ENCODE measurements at places on chromosomes 16 and 17.

GRCh38 chr16:138049-138417 lies 440 bp downstream of the NPRL3 start:
- peak; percentile 16 for DNase-seq

- no peak for DNase-seq
Measured at GRCh38 chr17:42781639-42782165, 1.3 kb downstream of the WNK4 start.

DNA sequence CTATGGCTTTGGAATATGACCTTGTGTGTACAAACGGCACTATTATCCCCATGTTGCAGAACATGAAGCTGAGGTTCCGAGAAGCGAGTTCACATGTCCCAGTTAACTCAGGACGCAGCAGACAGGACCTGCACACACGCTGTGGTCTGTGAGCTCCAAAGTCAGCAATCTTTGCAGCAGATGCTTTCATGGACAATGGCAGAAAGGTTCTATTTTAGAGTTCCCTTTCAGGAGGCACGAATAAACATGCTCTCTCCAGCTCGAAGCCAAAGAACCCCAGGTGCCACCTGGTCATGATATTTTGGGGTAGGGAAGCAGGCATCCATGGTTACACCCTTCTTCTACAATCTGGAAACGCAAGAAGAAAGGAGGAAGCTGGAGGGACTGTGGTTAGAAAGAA lies 412.0 kb downstream of the TMEM114 start:
- no peak for DNase-seq

DNA sequence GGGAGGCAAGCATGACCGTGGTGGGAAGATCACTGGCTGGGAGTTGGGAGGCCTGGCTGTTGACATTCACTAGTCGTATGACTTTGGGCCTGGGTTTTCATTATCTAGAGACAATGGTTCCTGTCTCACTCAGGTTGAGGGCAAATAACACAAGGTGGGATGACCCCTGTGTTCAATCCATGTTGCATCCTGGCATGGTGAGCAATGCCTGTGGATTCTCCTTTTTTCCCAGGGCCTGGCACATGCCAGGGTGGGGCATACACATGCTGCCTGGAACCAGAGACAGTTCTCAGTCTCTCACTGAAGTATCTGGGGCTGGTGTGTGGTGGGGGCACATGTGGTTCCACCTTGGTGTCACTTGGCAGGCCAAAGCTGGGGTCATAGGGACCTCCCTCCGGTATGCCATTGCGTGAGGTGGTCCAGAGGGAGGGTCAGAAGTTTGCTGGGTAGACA lies 5.4 kb downstream of the THRA start:
- no peak for DNase-seq

DNA sequence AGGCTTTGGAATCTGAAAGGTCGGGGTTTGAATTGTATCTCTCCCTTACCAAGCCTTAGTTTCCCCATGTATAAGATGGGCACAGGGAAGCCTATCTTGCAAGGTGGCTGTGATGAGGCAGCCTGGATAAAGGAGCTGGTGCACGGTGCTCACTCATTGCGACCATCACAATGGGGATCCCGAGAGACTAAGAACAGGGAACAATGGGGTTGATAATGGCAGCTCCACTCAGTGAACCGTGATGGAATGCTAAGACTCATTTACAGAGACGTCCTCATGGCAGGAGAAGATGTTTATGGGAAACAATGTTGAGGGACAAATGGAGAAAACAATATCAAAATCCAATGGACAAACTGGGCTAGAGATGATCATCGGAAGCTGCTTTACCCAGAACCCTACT lies 81.8 kb downstream of the SPACA3 start:
- no peak for DNase-seq

DNA sequence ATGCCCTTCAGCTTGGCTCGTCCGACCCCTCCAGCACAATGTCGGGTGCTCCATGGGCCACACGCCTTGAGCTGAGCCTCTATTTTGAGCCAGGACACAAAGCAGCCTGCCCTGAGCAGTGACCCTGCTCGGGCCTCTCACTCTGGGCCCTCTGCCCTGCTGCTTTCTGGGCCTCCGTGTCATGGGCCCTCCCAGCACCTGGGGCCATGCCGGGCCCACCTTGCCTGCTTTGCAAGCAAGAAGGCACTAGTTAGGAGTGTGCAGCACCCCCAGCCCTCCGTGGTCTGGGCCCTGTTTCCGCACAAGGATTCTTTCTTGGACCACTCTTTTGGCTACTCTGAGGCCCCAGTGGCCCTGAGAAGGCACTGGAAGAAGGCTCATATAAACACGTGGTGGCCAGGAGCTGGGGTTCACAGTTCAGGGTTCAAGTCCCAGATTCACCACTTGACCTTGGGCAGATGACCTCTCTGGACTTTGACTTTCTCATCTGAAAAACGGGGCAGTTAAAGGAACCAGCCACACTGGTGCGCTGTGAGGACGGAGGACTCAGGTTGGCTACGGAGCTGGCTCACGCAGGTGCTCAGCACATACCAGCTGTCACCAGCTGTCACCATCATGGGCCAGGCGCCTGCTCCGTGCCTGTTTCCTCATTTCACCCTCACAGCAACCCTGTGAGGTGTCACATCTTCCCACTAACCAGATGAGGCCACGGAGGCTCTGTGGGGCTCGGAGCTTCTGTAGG lies 166.0 kb upstream of the GSE1 start:
- DNase-seq = no peak

GRCh38 chr16:83837566-83837965 lies 29.8 kb downstream of the HSBP1 start:
- no peak for DNase-seq

GRCh38 chr16:79765901-79766394 lies 165.4 kb upstream of the MAF start:
- no peak for DNase-seq

DNA sequence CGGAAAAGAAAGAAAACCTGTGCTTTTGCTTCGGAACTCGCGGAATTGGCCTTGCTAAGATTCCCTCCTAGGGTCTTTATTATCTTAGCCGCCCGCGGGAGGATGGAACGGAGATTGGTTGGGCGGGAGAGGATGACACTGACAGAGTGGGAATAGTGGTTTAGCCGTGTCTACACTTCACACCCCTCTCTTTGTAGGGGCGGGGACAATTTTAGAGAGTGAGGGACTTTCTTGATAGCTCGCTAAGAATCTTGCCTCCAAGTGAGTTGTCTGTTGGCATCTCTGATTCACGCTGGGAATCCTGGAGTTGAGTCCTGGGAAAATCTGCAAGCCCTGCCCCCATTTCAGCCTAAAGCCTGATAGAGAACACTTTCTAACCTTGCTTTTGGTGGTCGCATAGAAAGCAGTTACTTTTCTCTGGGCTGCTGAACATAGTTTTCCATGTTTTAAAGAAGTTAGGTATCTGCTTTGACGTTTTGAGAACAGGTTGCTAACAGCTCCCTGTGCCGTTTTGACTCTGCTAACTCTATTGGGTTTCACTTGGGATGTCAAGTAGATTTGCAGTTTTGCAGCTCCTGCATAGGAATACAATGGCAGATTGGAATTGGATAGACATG lies 697 bp downstream of the NOL11 start:
- DNase-seq = peak; percentile 34

DNA sequence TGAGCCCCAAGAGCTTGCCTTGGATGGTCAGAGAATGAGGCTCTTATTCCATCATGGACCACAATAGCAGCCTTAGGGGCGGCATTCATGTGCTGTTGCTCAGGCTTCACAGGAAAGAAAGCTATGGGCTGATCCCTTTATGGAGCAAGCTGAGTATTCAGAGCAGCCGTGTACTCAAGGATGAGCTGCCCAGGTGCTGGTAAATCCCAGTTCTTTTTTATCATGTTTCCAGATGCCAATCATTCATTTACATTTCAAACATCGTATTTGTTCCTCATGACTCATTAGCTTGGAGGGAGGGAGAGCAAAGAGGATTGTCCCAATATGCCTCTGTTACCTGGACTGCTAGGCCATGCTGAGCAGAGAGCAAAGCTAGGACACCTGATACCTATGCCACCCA lies 475.7 kb downstream of the SHISA9 start:
- no peak for DNase-seq

DNA sequence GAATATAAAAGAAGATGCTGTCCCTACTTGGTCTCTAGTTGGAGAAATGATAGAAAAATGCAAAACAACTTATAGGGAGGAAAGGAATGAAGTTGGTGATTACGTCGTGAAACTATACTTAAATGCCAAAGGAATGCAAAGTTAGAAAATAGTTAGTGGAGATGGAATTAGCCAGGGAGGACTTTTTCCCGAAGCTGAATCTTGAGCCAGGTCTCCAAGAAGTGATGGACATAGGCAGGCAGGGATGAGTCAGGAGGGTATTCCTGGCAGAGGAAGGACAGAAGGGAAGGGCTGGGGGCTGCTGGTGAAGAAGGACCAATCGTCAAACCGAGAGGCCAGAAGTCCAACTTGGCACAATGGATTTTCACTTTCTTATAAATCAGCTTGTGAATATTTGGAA lies 1.8 kb downstream of the SNTB2 start:
- no peak for DNase-seq

GRCh38 chr17:56752263-56752836 lies 81.4 kb downstream of the C17orf67 start:
- no peak for DNase-seq

Measured in choroid plexus epithelial cell (primary cell).